ENCODE measurements at places on chromosomes 6 and 20.

- no peaks in the 10 kb centered on the region for H3K36me3 ChIP-seq
- H3K4me1 ChIP-seq: no peaks in the 10 kb centered on the region
- H3K4me3 ChIP-seq: no peak overlapping the region
- DNase-seq: peak; percentile 21
Measured at GRCh38 chr6:138036111-138036510, 71.1 kb downstream of the PERP start.

DNA sequence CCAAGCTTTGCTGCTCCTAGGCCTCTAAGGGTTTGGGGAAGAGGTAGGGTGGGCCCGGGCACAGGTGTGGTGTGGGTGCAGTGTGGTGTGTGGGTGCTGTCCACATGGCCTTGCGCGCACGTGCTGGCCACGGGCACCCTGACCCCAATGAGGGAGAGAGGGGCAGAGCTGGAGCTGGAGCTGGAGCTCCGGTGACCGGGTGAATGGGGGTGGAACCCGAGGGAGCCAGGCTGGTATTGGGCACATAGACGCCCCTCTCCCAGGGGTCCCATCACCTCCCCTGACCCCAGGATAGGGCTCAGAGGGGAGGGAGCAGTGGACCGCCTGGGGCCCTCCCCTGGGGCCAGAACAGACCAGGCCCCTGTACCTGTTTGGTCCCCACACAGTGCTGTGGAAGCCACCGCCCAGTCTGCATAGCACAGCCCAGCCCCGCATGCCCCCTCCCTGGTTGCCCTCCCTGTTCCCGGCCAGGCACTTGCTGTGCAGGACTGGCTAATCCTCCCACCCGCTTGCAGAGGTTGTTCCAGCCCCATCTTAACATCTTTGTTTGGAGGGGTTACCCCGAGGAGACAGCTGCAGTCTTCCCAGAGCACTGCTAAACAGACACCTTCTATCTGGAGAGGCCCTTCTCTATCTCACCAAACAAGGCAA is 984 bp downstream of the ADAM33 start:
- no peaks in the 10 kb centered on the region for H3K4me1 ChIP-seq
- DNase-seq: no peak
- H3K36me3 ChIP-seq: no peaks in the 10 kb centered on the region
- H3K27me3 ChIP-seq: no peaks in the 10 kb centered on the region

- H3K4me3 ChIP-seq: no peak overlapping the region
- no peaks in the 10 kb centered on the region for H3K27me3 ChIP-seq
- no peaks in the 10 kb centered on the region for H3K4me1 ChIP-seq
- DNase-seq: no peak
Measured at GRCh38 chr6:48777411-48777810, 666.4 kb upstream of the PTCHD4 start.

- H3K27me3 ChIP-seq: no peaks in the 10 kb centered on the region
- peak; percentile 71 for DNase-seq
- no peak overlapping the region for H3K4me3 ChIP-seq
- H3K4me1 ChIP-seq: no peaks in the 10 kb centered on the region
- no peaks in the 10 kb centered on the region for H3K36me3 ChIP-seq
- H3K27ac ChIP-seq: no peak overlapping the region
Measured at GRCh38 chr6:134730013-134730412, 219.9 kb downstream of the ALDH8A1 start.

DNA sequence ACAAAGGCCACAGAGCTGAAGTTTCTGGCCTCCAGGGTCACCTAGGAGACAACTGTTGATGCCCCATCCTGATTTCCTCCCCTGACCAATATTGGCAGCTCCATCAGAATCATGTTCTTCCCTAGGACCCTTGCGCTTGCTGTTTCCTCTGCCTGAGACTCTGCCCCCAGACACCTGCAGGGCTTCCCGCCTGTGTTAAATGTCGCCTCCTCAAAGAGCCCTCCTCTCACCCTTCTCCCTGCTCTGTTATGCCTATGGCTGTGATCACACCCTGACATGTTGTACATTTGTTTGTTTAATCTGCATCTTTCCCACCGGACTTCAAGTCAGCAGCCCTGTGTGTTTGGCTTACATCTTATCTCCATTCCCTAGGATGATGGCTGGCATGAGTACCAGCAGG is 30.1 kb downstream of the DLGAP4 start:
- H3K4me3 ChIP-seq: no peak overlapping the region
- no peak for DNase-seq
- no peak overlapping the region for H3K27ac ChIP-seq
- peaks cover 2% of the 10 kb centered on the region for H3K4me1 ChIP-seq

DNA sequence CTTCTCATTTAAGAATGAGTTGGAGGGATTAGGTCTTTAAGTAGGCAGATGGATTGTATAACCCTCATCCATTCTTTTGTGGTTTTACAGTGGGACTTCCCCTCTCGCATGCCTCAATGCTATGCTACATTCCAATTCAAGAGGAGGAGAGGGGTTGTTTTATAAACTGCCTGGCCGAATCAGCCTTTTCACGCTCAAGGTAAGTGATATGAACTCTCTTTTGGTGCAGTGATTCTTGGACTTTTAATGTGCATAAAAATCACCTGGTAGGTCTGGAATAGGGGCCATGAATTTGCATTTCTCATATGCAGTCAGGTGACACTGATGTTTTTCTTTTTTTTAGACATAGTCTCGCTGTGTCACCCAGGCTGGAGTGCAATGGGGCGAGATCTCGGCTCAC is 10.8 kb downstream of the ASXL1 start:
- no peaks in the 10 kb centered on the region for H3K4me1 ChIP-seq
- no peaks in the 10 kb centered on the region for H3K27me3 ChIP-seq
- no peaks in the 10 kb centered on the region for H3K36me3 ChIP-seq
- no peak overlapping the region for H3K4me3 ChIP-seq

DNA sequence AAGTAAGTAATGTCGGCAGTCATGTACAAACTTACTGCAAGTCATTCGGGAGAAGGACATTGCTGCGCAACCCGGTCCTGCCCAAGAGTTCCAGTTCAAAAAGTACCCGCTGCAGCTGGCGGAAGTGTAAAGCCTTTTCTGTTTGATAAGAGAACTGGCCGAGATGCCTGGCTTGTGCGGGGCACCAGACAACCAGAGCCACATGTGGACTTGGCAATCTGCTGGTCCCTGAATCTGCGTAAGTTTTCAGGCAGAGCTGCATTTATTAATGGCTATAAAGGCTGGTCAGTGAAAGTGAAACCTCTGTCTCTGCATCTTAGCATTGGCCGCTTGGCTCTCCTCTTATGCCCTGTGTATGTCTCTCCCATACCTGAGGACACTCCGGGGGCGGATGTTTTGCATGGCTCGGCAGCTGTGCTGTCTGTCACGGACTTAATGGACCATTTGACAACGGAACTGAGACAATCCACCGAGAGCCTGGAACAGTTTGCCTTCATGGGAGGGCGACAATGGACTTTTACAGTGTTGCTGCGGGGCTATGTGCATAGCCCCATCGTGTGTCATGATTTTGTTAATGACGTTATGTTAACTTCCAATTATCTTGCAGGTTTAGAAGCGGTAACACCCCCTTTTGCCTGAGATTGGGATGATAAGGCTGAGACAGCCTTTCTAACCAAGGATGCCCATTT is 19.8 kb upstream of the RGS17 start:
- H3K36me3 ChIP-seq: no peaks in the 10 kb centered on the region
- no peak overlapping the region for H3K4me3 ChIP-seq
- H3K4me1 ChIP-seq: no peaks in the 10 kb centered on the region
- H3K27ac ChIP-seq: no peak overlapping the region
- H3K27me3 ChIP-seq: no peaks in the 10 kb centered on the region
- no peak for DNase-seq

DNA sequence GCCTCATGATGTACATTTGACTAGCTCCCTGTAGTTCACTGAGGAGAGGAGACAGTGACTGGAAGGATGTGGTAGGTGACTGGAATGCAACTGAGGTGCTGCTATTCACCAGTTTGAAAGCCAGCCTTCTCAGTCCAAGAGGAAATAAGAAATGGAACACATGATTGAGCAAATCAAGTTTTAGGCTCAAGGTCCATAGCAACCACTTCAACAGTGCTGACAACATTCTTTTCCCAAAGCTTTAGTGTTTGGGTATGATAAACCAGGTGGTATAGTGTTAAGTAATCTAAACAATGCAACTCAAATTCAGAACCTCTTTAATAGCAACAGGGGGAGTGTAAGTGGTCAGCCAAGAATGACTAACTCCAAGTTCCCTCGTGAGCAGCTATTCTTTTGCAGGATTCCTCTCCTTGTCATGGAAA is 9.2 kb downstream of the ZHX3 start:
- H3K27ac ChIP-seq: no peak overlapping the region
- no peaks in the 10 kb centered on the region for H3K36me3 ChIP-seq
- H3K4me3 ChIP-seq: no peak overlapping the region
- peak; percentile 45 for DNase-seq
- H3K27me3 ChIP-seq: no peaks in the 10 kb centered on the region

GRCh38 chr6:109008537-109009235 is 86.0 kb downstream of the SESN1 start:
- no peaks in the 10 kb centered on the region for H3K4me1 ChIP-seq
- H3K27ac ChIP-seq: peak overlapping the region; percentile 77
- peak; percentile 49 for DNase-seq
- H3K36me3 ChIP-seq: no peaks in the 10 kb centered on the region
- no peaks in the 10 kb centered on the region for H3K27me3 ChIP-seq

DNA sequence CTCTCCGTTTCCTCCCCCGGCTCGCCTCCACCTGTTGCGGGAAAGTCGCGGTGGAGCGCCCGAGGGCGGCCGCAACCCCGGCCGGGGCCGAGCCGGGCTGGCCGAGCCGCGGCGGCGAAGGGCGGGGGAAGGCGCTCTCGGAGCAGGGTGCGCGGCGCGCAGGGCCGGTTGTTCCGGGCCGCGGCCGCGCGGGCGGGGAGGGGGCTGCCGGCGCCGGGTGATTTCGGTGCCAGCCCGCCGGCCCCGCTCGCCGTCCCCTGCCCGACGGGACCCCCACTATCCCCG is 235 bp downstream of the MAP7 start:
- no peaks in the 10 kb centered on the region for H3K36me3 ChIP-seq
- H3K4me1 ChIP-seq: no peaks in the 10 kb centered on the region
- no peak for DNase-seq
- H3K27ac ChIP-seq: peak overlapping the region; percentile 7
- H3K4me3 ChIP-seq: peak overlapping the region; percentile 76

GRCh38 chr20:20896606-20897005 is 184.2 kb upstream of the RALGAPA2 start:
- no peak overlapping the region for H3K4me3 ChIP-seq
- no peak overlapping the region for H3K27ac ChIP-seq
- no peaks in the 10 kb centered on the region for H3K27me3 ChIP-seq
- no peak for DNase-seq

DNA sequence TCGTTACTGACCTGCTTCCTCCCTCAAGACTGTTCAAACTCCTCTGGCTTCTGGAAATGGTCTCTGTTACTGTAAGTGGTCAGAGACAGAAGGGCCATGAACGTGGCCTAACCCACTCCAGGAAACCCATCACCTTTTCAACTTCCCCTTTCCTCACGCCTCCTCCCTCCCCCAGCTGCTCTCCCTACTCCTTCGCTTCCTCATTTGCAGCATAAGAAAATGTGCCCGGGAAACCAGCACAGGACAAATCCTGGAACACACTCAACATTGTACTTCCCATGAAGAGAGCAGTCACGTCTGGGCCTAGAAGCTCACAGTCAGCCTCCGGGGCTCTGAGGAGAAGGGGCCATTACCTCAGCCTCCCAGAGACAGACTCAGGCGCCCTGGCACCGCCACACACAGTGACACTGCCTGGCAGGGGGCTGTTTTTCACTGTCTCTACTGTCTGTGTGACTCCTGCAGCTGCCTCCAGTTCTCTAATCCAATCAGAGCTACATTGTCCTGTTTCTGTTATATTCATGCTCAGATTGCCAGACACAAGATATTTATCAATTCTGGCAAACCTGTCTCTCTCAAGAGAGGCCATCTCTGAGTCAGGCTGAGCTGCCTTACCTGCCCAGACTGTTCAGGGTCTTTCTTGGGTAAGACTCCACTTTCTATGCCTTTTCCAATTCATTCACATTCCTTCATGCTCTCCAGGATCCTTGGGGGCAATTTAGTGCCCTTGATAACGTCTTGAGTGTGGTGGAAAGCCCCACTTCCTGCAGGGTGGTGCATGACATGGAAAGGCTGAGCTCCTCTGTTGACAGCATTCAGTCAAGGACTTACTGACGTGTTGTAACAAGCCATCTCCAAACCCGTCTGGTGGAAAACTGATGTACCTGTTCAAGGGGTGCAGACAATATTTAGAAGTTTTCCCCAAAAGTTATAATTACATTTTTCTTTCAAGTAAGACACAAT is 242.2 kb downstream of the HIVEP2 start:
- no peaks in the 10 kb centered on the region for H3K27me3 ChIP-seq
- no peaks in the 10 kb centered on the region for H3K36me3 ChIP-seq
- peaks cover 16% of the 10 kb centered on the region for H3K4me1 ChIP-seq

GRCh38 chr6:37960139-37960935 is 140.8 kb downstream of the ZFAND3 start:
- H3K4me1 ChIP-seq: no peaks in the 10 kb centered on the region
- H3K27ac ChIP-seq: no peak overlapping the region
- H3K36me3 ChIP-seq: no peaks in the 10 kb centered on the region
- H3K27me3 ChIP-seq: no peaks in the 10 kb centered on the region
- DNase-seq: no peak

DNA sequence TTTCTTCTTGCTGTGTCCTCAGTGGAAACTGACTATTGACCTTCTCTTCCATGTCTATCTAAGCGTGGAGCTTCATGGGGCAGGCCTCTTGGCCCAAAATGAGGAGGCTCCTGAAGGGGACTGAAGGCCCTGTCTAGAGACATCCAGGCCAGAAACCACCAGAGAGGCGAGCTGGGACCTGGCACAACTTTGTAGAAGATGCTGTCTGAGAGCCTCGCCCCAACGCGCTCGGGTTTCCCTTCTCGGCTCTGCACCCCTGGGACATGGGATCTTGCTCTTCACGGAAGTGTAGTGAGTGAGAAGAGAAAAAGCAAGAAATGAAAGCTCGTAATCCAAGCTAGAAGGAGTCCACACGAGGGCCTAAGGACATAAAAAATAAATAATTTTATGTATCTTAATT is 96.8 kb downstream of the GMPR start:
- peaks cover 5% of the 10 kb centered on the region for H3K4me1 ChIP-seq
- H3K4me3 ChIP-seq: no peak overlapping the region
- no peak overlapping the region for H3K27ac ChIP-seq
- DNase-seq: no peak
- H3K36me3 ChIP-seq: no peaks in the 10 kb centered on the region
- no peaks in the 10 kb centered on the region for H3K27me3 ChIP-seq

DNA sequence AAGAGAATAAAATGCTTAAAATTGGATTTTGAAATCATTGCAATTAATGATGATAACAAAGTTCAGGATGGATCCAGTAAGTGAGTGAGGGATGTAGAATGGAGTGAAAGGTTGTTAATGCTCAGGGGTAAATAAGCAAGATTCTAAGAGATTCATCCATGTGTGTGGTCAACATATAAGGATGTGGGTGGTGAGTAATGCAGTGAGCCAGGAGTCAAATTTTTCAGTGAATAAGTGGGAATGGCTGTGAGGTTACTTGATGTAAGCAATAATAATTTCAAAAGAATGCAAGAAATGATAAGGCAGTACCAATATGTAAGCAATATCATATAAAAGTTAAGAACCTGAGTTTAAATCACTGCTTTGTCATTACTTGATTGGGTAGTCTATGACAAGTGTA is 207.5 kb upstream of the ADGRB3 start:
- no peaks in the 10 kb centered on the region for H3K27me3 ChIP-seq
- no peaks in the 10 kb centered on the region for H3K4me1 ChIP-seq
- H3K4me3 ChIP-seq: no peak overlapping the region
- no peak overlapping the region for H3K27ac ChIP-seq
- no peaks in the 10 kb centered on the region for H3K36me3 ChIP-seq
